ENCODE measurements at places on chromosomes 6 and 20.

DNA sequence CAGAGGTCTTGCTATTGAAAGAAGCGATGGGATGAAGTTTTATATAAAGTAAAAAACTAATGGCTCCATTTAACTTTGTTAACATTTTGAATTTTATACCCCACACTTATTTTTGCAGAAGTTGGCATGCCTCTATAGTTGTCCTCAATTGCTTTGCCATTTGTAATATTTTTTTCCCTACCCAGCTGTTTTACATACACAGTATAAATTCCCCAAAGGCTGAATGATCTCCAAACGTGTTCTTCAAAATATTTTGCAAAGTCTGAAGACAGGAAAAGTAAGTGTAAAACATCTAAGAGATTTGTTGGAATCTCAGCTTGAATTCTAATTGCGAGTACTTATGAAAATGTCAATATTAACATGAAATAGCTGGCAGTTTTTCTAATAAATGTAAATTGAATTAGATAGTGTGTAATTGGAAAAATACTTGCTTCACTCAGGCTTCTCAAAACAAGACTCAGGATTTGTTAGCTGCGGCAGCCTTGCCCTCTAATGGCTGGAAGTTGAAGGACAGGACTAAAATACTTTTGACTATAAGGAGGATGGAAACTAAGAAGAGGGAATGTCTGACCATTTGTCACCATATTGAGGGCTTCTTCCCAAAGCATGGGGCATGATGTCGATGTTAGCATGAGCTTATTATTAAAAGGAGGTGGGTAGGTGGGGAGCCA, 226.8 kb downstream of the UST start:
- no peak for DNase-seq

DNA sequence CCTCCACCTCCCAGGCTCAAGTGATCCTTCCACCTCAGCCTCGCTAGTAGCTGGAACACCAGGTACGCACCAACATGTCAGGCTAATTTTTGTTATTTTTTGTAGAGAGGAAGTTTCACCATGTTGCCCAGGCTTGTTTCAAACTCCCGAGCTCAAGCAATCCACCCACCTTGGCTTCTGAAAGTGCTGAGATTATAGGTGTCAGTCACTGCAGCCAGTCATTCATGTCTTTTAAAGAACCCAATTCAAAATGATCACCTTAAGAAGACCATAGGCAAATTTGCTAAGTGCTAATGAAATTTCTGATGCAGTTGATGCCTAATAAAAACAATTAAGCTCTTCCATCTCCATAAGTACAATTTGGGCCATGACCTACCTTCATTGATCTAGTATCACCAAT, 2.6 kb upstream of the VNN2 start:
- DNase-seq, result no peak

- no peak for DNase-seq
Observed at GRCh38 chr20:58923117-58923712, 57.8 kb upstream of the NELFCD start.

GRCh38 chr6:150544793-150545192, 54.9 kb upstream of the PLEKHG1 start:
- DNase-seq, result no peak

- no peak for DNase-seq
Observed at GRCh38 chr6:3415082-3415453, 41.8 kb downstream of the SLC22A23 start.

DNA sequence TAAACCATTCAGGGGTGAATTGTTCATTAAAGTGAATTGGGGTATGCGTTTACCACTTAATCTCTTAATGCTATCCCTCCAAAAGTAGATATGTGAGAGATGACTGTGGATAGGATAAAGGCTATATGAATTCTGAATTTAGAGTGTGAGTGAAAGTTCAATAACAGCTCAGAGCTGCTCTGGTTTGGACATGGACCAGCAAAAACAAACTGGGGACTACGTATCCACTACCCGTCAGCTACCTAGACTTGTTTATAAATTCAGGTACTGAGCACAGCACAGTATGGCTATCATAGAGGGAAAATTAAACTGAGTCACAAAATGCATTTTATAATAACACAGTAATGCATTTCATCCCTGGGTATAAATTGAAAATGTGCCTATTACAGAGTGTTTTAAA, 44.4 kb downstream of the HDDC2 start:
- no peak for DNase-seq

GRCh38 chr6:12049165-12049564, 37.1 kb downstream of the HIVEP1 start:
- DNase-seq, result no peak

DNA sequence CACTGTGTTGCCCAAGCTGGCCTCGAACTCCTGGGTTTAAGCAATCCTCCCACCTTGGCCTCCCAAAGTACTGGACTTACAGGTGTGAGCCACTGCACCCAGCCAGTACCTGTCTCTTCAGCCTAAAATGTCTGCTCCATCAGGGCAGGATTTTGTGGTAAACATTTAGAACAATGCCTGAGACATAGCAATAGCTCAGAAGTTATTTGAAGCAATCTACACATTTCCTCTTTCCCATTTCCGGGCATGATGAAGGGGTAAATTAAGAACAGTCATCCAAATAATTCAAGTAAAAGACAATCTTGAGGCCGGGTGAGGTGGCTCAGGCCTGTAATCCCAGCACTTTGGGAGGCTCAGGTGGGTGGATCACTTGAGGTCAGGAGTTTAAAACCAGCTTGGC, 69.0 kb upstream of the ZNF217 start:
- no peak for DNase-seq

DNA sequence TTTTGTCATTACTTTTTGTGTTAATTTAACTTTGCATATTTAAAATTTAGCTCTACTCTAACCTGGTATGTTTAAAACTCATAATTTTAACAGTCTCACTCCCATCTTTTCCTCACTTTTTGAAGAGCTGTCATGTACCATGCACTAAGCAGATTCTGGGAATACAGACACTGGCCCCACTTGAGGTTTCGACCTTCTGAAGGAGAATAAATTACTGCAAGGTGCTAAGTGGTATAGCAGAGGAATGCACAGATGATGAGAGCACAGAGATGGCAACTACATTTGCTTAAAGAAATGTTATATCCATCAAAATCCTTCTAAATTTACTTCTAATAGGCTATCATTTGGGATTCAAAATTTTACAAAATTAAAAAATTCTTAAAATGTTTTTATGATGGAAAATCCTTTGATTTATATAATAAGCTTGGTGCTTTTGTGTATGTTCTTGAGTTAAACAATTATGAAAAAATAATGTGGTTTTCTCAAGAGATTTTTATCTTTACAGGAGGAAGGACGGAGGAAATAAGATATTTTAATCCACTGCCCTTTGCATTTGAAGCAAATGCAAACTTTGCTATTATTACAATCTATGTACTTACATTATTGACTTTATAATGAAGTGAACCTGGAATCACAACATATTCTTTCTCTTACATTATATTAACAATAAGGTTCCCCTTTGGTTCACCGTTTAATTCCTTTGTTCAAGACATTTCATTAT, 79.3 kb downstream of the AHI1 start:
- no peak for DNase-seq

- DNase-seq, result no peak
Observed at GRCh38 chr6:159267165-159267564, 98.0 kb downstream of the FNDC1 start.

DNA sequence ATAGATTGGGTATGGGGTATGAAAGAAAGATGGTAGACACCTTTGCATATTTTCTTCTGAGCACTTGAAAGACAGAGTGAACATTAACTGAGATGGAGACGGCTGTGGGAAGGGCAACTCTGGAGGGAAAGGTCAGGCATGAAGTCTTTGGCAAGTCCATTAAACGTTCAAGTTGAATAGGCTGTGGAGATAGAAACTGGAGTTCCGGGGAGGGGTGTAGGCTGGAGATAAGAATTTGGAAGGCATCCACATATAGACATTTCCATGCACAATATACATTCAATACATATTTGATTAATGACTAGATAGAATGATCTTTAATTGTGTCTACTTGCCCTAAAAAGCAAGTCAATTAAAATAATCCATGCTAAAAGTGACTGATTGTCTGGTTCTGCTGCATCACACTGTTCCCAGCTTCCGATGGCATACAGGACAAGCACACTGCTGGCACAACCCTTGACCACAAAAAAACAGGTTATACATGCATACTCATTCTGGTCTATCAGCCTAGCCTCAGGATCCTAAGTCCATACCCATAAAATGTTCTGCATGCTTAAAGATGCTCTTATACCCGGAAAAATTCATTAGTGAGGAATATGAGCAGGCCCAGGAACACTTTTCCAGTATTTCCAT, 1.9 kb upstream of the MYLK4 start:
- DNase-seq, result no peak

DNA sequence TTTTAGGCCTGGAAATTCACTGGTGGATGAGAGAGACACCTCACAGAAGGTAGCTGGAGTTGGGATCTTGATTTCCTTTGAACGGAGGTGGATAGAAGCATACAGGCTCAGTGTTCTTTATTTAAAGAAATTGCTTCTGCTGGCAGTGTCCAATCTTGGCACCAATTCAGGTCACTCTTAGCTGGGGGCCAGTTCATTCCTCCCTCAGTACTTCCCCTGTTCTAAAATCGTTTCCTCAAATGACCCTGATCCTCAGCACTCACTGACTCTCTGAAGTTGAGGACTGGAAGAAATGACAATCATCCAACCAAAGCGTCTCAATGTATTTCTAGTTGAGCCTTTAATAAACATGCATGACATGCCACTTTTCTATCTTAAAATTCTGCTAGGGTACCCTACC, 472.5 kb upstream of the BTBD3 start:
- no peak for DNase-seq

- no peak for DNase-seq
Observed at GRCh38 chr20:1577906-1578305, 20.4 kb upstream of the SIRPD start.

GRCh38 chr20:33697129-33697528, 10.9 kb upstream of the E2F1 start:
- no peak for DNase-seq

All from activated T-cell treated with anti-CD3 and anti-CD28 coated beads for 24 hours (primary cell).